ENCODE measurements at places on chromosomes 11 and 22.

- DNase-seq, result peak; percentile 64
Measured at GRCh38 chr11:75328426-75329277, 22.8 kb downstream of the ARRB1 start.

- DNase-seq, result no peak
Measured at GRCh38 chr11:17406082-17406817, 17.8 kb upstream of the KCNJ11 start.

- no peak for DNase-seq
Measured at GRCh38 chr11:11501546-11502262, 120.1 kb downstream of the GALNT18 start.

- no peak for DNase-seq
Measured at GRCh38 chr11:19241260-19242178, 774 bp upstream of the E2F8 start.

- no peak for DNase-seq
Measured at GRCh38 chr11:27229511-27230191, 133.4 kb downstream of the CCDC34 start.

DNA sequence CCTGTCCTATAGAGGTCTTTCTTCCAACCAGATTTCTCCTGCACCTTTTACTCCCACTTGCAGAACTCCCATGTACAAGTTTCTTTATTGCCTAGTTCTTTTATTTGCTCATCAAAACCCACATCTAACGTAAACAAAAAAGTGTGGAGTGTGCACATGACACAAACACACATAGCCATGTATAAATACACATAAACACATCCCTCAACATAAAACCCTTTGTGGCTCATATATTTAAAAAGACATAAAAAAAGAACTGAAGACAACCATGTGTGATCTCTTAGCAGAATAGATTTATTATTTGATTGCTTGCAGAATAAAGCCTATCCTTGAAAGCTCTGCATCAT is 1.7 kb downstream of the HBG2 start:
- DNase-seq, result no peak

- DNase-seq, result no peak
Measured at GRCh38 chr11:106920899-106921509, 97.3 kb downstream of the GUCY1A2 start.

DNA sequence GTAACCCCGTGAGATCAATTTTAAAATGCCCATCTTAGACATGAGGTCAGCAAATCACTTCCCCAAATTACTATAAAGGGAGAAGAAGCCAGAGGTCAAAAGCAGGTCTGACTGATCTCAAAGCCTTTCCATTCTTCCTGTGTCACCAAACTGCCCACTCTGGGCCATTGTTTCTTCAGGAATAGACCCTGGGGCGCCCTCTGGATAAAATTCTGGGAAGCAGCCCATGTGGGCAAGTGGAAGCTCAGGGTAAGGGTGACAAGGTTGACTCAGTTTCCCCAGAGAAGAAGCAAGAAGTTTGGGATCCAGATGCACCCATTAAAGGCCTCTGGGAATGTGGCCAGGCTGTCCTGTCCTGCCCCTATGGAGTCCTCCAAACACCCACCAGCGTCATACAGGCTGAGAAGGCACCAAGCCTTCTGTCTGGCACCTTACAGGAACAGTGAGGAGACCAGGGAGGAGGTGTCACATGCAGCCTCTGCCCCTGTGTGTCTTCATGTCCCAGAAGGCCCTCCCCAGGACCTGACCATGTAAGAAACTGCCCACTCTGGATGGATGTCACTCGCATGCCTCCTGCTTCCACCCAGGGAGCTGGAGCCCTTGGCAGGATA is 50.1 kb downstream of the CHST1 start:
- DNase-seq, result no peak

DNA sequence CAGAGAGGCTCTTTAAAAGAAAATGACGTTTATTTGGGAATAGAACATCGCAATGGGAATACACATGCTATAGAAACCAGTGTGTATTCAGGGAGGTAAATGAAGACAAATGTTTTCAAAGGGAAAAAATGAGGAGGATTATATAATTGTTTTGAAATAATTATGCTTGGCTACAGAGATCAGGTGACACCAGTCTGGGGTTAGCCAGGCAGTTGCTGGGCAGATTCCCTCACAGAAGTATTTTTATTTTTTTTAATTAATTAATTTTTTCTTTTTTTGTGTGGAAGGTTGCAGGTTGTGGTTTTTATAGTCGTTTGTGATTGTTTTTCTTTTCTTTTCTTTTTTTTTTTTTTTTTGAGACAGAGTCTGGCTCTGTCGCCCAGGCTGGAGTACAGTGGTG is 5.6 kb upstream of the STARD10 start:
- DNase-seq, result no peak

- DNase-seq, result no peak
Measured at GRCh38 chr11:123137431-123138224, 57.4 kb downstream of the CLMP start.

- no peak for DNase-seq
Measured at GRCh38 chr11:85810871-85811611, at the start of gene SYTL2. SYTL2 (minus strand) TSS chr11:85811141; CDS start chr11:85757725, 53,416 bp downstream.

- peak; percentile 28 for DNase-seq
Measured at GRCh38 chr11:57432149-57432561, 5.2 kb upstream of the SLC43A3 start.

DNA sequence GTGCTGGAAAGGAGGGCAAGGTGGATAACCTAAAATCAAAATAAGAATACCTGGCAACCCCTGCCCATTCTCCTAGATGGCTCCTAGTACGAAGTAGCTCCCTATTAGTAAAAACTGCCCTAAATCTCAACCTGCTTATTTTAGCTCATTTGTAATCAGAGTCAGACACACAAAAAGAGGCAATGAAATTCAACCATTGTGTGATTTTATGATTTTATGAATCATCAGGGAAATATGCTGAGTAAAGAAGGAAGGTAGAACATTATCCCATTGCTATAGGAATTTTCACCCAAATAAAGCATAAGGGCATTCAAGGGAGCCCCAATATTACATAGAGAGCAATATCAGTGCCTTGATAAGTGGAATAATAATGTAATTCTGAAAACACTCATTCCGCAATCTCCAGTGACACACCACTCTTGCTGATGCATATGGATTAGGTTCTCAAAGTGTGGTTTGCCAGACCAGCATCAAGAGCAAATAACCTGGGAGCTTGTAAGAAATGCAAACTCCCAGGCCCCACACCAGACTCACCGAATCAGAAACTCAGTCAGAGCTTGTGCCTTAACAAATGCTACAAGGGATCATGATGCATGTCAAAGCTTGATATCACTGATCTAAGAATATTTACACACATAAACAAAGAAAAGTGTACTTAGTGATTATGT is 789.6 kb downstream of the DLG2 start:
- DNase-seq, result no peak

GRCh38 chr11:112610494-112610893 is 349.8 kb upstream of the PLET1 start:
- DNase-seq, result no peak

GRCh38 chr11:85945788-85946187 is 90.6 kb downstream of the CCDC83 start:
- peak; percentile 33 for DNase-seq

DNA sequence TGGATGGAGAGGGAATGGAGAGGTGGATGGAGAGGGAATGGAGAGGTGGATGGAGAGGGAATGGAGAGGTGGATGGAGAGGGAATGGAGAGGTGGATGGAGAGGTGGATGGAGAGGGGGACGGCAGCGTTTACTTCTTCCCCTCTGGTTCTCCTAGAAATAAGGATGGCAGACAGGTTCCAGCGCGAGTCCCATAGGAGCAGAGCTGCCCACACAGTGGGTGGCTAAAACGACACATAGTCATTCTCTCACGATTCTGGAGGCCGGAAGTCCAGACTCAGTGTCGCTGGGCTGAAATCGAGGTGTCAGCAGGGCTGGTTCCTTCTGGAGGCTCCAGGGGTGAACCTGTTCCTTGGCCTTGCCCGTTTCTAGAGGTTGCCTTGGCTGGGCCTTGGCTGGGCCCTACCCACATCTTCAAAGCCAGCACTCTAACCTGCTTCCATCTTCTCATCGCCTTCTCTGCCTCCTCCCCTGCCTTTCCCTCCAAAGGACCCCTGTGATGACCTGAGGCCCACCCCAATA is 12.7 kb upstream of the CTSD start:
- no peak for DNase-seq

GRCh38 chr11:111733611-111734088 is 32.5 kb downstream of the PPP2R1B start:
- no peak for DNase-seq

- DNase-seq, result no peak
Measured at GRCh38 chr11:68259122-68259959, 12.4 kb downstream of the C11orf24 start.

DNA sequence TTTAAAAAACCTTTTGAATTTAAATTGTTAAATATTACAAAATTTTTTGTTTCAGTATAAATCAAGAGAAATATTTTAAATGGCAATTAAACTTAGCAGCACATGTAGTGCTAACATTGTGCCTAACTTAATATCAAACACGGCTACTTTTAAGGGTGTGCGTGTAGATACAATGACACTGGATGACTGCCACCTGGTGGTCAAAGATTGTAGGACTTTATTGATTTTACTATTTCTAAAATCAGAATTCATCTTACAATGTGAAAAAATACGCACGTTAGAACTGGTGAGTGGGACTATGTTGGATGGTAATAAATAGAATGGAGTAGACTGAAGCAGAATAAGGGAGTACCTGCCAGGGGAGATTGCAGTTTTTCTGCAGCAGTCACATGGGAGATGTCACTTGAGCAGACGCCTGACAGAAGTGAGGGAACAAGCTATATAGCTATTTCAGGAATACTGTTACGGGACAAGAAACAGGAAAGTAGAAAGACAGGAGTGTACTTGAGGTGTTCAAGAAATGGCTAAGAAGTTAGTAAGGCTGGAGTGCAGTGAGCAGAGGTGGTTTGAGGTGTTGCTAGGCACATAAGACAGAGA is 52.9 kb downstream of the UVRAG start:
- DNase-seq, result no peak

- no peak for DNase-seq
Measured at GRCh38 chr22:45983797-45984196, 6.8 kb upstream of the WNT7B start.

DNA sequence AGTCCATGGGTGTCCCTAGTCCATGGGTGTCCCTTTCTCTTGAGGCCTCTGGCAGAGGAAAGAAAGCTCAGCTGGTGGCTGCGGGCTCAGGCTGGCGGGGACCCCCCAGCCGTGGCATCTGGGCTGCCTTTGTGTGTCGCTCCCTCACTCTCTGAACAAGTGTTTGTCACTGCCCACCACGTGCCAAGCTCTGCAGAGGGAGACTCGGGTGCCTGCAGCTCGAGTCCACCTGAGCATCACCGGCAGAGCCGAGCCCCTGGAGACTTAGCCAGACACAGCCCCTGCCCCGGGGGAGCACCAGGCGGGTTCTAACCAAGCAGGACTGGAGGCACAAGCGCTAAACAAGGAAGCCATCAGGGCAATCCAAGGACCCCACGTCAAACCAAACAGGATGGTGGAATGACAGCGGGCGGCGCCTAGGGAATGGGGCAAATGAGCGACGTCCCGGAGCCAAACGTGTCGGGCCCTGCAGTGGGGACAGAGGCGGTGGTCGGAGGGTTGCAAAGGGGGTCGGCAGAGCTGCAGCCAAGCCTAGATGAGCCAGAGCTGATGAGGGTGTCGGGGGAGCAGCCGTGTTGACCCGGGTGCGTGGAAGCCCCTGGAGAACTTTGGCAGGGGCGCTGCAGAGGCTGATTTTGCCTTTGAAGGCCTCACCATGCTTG is 2.1 kb upstream of the GRAMD4 start:
- no peak for DNase-seq

GRCh38 chr11:1896468-1896867 is 4.8 kb upstream of the PRR33 start:
- no peak for DNase-seq

- DNase-seq, result no peak
Measured at GRCh38 chr11:83293457-83293774, 7.2 kb upstream of the CCDC90B start.

- no peak for DNase-seq
Measured at GRCh38 chr22:22886546-22886945, 1.1 kb upstream of the IGLL5 start.

DNA sequence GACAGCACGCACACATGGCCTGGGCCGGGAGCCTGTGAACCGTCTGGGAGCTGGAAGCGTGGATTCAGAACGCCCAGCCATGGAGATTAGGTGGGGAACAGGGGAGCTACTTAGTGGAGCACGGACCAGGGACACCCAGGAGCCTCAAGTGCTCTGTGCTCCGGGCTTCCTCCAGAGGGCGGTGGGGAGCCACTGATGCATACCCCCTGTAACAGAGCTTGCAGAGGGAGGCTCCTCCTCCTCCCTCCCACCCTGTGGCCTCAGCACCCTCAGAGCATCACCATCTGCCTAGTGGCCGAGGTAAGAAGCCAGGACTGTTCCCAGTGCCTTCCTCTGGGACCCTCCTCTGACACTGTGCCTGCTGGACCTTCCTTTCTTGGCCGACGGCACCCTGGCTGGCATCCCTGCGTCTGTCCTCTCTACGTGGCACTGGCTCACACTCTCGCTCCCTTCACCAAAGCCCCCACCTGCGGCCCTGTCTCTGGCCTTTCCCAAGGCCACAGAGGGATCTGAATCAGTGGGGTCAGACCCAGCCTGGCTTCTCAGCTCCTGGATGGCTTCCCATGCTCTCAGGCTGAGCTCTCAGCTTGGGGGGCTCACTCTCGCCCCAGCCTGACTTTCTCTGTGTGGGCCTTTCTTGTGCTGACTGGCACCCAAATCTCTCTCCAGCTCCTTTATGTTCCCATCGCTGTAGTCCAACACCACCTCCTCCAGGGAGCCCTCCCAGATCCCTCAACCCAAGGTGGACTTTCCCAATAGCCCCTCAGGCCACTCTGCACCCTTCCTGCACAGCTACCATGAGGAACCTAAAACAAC is 780.9 kb downstream of the BRD1 start:
- no peak for DNase-seq

DNA sequence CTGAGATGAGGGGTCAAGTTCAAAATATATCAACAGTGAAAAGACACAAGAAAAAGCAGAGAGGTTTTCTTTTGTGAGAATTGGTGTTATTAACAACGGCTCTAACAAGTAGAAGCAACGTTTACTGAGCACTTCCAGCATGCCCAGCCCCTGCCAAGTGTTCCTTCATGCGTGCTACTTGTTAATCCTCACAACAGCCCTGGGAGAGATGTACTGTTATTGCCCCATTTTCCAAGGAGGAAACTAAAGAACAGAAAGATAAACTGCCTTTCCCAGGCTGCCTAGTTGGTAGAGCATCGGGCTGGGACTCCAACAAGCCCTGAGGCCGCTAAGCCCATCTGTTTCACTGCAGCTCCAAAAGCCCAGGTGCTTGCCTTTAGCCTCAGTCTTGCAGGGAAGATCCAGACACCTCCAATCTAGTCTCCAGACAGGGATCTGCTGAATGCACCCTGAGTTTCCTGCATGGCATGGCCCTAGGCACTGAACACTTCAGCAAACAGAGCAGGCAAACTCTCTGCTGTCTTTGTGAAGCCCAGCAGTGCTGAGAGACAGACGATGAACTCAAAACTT is 25.5 kb downstream of the SPATA19 start:
- no peak for DNase-seq
